ENCODE measurements at places on chromosomes 2 and 18.

DNA sequence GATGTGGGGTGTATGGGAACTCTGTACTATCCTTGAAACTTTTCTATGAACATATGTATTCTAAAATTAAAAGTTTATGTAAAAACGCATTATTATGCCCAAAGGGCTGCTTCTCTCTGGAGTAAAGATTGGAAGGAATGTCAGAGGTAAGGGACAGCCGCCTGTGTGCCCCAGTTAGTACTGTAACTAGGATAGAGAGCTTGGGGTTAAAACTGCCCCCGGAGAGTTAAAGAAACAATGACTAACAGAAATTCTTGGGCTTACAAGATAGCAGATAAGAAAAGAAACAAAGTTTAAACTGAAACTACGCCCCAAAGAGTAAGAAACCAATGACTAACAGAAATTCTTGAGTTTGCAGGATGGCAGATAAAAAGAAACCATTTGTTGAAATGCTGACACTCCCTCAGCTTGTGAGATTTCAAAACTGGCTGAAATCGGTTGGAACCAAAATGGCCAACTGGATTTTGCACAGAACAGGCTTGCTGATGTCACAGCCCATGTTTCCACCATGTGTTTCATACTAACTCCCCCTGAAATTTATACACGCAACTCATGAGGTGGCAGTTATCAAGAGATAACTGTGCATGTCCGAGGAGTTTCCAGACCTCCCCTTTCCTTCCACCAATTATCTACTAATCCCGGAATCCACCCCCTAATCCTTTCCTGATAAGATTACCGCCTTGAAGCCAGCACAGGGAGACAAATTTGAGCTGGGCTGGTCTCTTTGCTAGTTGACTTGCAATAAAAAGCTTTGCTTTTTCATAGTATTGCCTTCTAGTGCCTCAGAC, 8.7 kb upstream of the TXNDC2 start:
- peak; percentile 94 for DNase-seq

GRCh38 chr2:29317077-29317517, 201.9 kb downstream of the CLIP4 start:
- DNase-seq, result no peak

DNA sequence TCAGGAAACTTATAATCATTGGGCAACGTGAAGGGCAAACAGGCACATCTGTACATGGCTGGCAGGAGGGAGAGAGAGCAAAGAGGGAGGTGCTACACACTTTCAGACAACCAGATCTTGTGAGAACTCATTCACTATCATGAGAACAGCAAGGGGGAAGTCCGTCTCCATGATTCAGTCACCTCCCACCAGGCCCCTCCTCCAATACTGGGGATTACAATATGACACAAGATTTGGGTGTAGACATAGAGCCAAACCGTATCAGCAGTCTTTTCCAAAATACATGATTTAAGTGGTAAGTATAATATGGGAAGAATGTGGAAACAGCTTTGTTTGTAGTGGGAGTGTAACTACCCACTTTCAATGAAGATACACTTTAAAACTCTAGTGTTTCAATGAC, 65.0 kb downstream of the EPB41L5 start:
- DNase-seq, result no peak

- no peak for DNase-seq
Observed at GRCh38 chr2:204225671-204226073, 289.1 kb downstream of the ICOS start.

- DNase-seq, result peak; percentile 34
Observed at GRCh38 chr2:84716564-84716963, 164.3 kb downstream of the TRABD2A start.

- no peak for DNase-seq
Observed at GRCh38 chr2:239916205-239917124, 108.7 kb downstream of the NDUFA10 start.

DNA sequence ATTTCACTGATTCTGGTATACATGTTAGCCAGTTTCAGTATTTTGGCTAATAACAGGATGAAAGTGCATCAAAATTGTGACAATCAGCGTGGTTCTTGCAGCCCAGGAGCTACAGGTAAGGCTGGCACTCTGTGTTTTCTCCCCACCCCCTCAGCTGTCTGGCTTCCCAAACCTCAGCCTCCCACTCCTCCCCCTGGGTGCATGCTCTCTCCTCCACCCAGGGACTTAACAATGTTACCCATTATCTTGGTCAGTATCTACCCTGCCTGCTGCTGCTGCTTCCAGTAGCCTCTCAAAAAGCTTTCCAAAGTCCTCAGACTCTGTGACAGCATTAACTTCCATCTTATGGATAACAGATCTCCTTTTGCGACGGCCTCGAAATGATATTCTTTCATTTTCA, 41.0 kb downstream of the TRABD2A start:
- no peak for DNase-seq

GRCh38 chr18:25047983-25048382, 304.0 kb downstream of the ZNF521 start:
- DNase-seq, result no peak

GRCh38 chr2:215671244-215671643, 235.4 kb upstream of the FN1 start:
- no peak for DNase-seq

GRCh38 chr2:74081030-74081762, 66.5 kb downstream of the BOLA3 start:
- no peak for DNase-seq

GRCh38 chr18:45850021-45850420, 24.5 kb downstream of the SIGLEC15 start:
- DNase-seq, result peak; percentile 11

DNA sequence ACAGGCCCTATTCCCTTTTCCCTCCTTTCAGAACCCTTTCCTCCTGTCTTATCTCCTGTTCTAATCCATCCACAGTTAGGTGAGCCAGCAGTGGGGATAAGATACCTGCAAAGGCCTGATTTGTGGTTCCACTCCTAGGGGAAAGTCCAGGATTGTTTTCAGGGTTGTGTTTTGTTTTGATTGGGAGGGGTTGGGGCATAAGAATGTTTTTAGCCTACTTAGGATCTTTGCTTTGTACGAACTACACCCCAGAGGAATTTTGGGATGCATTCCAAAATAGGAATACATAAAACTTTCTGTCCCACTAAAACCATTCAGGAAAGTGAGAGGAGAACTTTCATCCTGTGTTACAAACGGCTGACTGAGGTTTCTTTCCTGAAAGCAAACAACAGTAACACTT, 150.8 kb upstream of the PGAP1 start:
- DNase-seq, result no peak

DNA sequence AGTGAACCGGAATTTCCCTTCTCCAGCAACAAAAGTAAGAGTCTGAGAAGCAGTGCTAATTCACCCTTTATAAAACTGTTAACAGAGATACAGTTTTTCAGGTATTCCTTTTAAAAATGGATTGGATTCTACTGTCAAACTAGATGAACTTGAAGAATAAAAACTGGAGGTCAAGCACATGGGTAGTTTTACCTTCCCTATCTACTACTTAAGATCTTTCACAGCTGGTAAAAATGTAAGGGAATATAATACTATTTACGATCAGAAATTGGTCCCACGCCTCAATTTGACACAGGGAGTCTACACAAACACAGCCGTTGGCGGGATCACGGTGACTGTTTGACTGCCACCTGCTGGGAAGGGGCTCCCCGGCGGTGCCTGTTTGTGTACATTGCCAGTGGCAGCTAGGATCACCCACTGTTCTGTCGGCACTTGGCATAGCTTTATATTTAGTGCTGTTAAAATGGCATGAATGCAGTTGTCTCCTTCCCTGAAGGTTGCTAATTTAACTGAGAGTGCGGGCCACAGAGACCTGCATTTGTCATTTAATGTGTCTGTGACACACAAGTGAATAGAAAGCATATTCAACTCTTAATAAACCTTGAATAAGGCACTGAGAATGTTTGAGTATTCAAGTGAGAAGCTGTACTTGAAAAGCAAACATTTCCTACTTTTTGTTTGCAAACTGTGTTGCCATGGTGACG, 59.5 kb downstream of the ABCG8 start:
- peak; percentile 39 for DNase-seq

DNA sequence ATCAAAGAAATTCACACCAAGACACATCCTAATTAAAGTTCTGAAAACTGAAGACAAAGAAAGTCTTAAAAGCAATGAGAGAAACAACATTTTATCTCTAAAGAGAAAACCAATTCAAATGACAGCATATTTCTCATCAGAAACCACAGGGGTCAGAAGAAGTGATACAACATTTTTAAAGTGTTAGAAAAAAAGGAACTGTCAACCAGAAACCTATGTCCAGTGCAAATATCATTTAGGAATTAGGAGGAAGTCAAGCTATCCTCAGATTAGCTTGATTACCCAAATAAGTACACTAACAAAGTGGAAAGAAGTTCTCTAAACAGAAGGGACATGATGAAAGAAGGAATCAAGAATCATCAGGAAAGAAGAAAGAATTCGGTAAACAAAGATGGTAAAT, 59.5 kb upstream of the BCL2L11 start:
- no peak for DNase-seq

DNA sequence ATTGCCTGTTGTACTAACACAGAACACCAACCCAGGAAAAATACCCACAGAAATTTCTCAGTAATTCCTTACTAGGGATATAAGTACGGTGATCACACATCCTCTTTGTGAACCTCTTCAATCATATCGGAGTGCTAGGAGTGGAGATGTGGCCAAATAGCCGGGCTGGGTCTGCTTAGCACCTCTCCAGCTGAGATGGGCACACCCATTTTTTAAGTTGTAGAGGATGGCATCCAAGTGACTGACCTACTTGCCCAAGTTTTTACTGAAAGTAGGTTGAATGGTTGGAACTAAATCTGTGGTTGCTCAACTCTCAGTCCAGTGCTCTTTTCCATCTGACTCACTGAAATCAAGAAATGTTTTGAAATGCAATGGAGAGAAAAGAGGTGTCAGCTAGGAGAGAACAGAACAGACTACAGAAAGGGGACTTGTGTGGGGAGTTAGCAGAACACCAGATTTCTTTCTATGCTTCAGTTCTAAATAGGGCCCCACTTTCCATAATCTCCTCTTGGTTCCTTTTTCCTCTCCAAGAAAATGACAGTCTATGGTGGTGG, 68.7 kb upstream of the FSHR start:
- DNase-seq, result no peak

DNA sequence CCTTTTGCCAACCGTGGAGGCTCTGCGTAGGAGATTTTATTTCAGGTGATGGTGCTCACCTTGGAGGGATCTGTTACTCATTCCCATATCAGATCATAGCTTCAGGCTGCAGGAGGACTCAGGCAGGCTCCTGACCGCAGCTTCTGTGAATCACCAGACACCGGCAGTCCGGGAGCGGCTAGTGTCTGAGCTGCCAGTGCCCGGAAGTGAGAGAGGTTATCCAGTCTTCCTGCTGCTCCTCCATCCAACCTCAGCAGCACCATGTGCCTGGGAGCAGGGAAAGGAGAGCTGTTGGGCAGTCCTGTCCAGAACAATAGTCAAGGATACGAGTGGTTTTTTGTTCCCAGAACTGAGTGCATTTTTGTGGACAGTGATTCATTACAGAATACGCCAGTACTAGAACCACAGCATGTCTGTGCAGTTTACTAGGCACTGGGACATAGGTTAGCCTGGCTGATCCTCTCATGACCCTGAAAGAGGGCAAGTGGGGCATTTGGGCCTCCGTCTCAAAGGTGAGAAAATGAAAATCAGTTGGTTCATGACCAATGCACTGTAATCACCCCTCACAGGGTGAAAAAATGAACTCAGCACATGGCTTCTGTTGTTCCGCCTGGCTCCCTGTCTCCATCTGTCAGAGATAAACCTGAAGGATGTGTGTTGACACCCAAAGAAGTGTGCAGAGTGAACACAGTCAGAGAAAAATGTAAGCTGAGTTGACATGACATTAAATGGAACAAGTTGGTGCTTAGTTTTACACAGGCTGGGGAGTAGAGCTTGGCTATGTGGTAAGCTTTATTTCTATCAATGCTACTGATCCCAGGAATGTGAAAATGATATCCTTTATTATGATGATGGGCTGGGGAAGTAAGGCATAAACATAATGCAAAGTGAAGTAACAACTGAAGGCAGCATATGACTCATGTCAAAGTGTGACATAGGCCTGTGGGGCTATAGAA, 12.2 kb downstream of the FHOD3 start:
- peak; percentile 63 for DNase-seq

- DNase-seq, result no peak
Observed at GRCh38 chr2:54572262-54572635, 116.1 kb downstream of the SPTBN1 start.

DNA sequence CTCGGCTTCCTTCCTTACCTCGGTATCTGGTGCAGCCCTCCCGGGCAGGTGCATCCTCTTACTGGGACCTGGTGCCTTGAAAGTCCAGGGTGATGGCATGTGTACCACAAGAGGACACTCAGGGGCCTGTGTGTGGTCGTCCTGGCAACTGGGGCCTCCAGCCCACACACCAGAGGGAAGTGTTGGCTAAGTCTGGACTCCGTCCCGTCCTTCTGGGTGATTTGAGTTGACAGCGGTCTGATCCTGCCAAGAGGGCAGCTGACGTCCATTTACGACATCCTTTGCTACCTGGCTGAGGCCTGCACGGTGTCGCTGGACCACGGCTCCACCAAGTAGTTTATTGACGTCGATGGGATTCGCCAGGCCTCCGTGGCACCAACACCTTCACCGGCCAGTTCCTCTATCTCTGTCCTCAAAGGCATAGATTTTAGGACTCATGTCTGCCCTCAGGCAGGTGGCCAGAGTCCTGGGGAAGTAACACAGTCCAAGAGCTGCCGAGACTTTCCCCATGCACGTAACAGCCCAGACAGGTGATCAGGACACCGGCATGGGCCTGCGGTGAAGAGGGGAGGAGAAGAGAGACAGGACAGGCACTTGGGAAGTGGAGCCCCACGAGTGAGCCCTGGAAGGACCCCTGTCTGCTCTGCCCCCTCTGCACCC, 186.0 kb upstream of the HDAC4 start:
- DNase-seq, result no peak

DNA sequence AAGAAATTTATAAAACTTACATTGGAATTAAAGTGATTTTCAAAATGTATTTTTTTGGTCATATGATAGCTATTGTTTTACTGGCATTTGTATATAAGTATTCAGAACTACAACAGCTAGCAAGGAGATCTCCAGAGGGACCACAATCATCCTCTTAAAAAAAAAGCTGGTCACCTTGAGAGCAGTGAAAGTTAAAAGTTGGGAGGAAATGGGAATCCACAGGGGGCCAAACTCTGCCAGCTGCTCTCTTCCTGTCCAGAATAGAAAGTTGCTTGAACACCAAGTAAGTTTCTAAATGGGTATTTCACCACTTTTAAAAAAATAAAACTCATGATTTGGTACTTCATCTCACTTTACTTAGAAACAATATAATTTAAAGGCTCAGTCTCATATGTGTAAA, 1025.1 kb downstream of the LRP1B start:
- no peak for DNase-seq

DNA sequence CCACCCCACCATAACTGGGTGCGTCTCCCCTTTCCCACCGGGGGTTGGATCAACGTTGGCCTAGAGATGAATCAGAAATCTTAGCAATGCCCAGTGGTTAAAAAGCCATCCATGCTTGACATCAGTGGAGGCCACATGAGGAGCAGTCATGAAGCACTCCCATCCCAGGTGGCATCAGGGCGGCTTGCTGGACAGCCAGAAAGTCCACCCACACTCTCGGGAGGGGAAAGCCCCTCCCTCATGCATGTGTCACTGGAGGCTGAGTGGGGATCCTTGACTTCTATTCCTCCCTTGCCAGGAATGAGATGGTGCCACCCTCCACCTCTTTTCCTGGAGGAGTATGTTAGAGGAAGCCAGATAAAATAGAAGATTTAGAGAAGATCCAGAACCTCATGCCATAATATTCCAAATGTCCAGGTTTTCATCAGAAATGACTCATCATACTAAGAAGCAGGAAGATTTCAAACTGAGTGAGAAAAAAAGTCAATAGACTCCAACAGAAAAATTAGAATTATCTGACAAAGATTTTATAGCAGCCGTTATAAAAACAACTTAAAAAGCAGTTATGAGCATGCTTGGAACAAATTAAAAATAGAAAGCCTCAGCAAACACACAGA, 507.1 kb upstream of the ID2 start:
- no peak for DNase-seq
